ENCODE measurements at places on chromosomes 16 and 17. TPM values are rescaled to one million over a fixed set of nuclear protein-coding genes. Genes with fewer than 3 reads are reported as not detected.
A peak's percentile ranks its signal among the peaks of the same experiment; 100 is the strongest.

DNA sequence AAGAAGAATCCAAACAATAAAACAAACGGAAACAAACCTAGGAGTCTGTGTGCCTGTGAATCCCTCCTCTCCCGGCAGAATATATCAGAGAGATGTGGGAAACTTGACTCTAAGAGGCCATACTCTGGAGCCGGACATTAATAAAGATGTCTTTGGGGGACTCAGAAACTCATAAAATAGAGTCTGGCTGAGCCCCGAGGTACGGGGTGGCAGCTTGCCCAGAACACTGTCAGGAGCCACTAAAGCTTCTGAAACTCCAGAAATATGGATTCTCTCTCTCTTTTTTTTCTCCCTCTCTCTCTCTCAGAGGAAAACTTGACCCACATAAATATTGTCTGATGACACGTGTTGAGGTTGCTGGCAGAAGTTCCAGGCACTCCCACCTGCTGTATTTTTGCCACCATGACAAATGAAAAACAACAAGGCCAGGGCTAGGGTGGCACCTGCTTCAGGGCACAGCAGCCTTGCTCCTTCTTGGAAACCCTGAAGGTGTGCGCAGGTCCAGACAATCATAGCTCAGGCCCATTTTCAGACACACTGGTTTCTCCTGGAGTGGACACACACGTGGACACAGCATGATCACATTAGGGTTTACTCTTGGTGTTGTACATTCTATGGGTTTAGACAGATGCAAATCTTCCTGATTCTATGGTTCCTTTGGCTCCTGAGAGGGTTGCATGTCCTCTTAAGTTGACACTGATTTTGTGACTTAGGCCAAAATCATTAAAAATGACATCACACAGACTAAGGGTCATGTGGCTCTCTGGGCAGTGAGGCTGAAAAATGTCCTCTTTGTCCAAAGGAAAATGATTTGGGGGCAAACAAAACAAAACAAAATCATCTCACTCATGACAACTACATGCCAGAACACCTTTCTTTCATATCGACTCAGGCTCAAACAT is 282.6 kb upstream of the IRX3 start:
- H3K4me1 ChIP-seq = no peaks in the 10 kb centered on the region
- no peak overlapping the region for H3K4me3 ChIP-seq
- no peaks in the 10 kb centered on the region for H3K27me3 ChIP-seq
- no peak overlapping the region for H3K27ac ChIP-seq
- no peaks in the 10 kb centered on the region for H3K36me3 ChIP-seq

GRCh38 chr16:88070341-88070740 is 119.1 kb downstream of the BANP start:
- peak; percentile 21 for DNase-seq
- no peak overlapping the region for H3K27ac ChIP-seq
- no peak overlapping the region for H3K4me3 ChIP-seq
- H3K27me3 ChIP-seq = no peaks in the 10 kb centered on the region

GRCh38 chr16:64754279-64754678 is 367.6 kb downstream of the CDH11 start:
- H3K4me1 ChIP-seq = no peaks in the 10 kb centered on the region
- H3K27me3 ChIP-seq = no peaks in the 10 kb centered on the region
- no peak overlapping the region for H3K27ac ChIP-seq
- H3K4me3 ChIP-seq = no peak overlapping the region
- no peaks in the 10 kb centered on the region for H3K36me3 ChIP-seq

- DNase-seq = no peak
- H3K27me3 ChIP-seq = no peaks in the 10 kb centered on the region
- H3K27ac ChIP-seq = no peak overlapping the region
These were observed 46.7 kb upstream of the PVALEF start for GRCh38 chr17:81118308-81119221.

GRCh38 chr16:4319454-4320421 is 3.9 kb downstream of the GLIS2 start:
- H3K4me3 ChIP-seq = no peak overlapping the region
- H3K27me3 ChIP-seq = no peaks in the 10 kb centered on the region
- peaks cover 28% of the 10 kb centered on the region for H3K4me1 ChIP-seq
- H3K27ac ChIP-seq = peak overlapping the region; percentile 6
- H3K36me3 ChIP-seq = no peaks in the 10 kb centered on the region

- no peak overlapping the region for H3K27ac ChIP-seq
- no peaks in the 10 kb centered on the region for H3K4me1 ChIP-seq
- no peaks in the 10 kb centered on the region for H3K36me3 ChIP-seq
- DNase-seq = no peak
These were observed 14.5 kb upstream of the MTSS2 start for GRCh38 chr16:70700101-70701020.

DNA sequence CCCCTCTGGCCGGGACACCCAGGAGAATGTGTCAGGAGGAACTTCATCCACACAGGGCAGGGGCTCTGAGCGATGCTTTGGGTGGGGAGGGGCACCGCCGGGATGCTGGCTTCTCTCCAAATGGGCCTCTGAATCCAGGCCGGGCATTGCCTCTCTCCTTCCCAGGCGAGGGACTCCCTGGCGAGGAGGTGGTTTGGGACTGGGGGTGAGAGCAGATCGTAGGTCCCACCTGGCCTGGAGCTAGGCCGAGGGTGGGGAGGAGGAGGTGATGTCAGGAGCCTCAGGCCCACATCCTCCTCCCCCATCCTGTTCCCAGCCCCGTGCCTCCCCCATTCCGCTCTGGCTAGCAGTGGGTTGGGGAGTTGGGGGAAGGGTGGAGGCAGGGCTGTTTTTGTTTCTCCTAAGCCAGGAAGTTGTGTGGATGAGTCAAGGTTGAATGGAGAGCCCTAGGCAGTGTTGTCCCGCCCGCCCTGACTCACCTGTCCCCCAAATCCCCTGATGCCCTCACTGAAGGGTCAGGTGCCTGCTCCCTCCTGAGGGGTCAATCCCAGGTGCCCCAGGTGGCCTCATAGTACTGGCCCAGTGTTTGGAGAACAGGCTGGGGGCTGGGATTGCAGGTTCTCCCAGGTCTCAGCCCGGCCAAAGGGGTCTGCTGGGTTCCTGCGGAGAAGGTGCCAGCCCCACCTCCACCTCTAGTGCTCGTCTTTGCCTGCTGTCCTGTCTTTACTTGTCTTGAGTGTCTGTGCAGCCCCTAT is 2.8 kb downstream of the GRB7 start:
- no peaks in the 10 kb centered on the region for H3K27me3 ChIP-seq
- no peaks in the 10 kb centered on the region for H3K36me3 ChIP-seq
- peaks cover 20% of the 10 kb centered on the region for H3K4me1 ChIP-seq

CD300E gene
- polyA plus RNA-seq = 0.27 TPM

CAVIN1 gene
- polyA plus RNA-seq = 25.2 TPM
